A549 treated with ZK216348 at 1 μM for 4 hours (cell line): ENCODE measurements at places on chromosomes 3 and 15. TPM values are rescaled to one million over a fixed set of nuclear protein-coding genes. Genes with fewer than 3 reads are reported as not detected.

NLGN1 gene
- total RNA-seq: not detected in 5 replicates

NEO1 gene
- total RNA-seq: 27.2 to 40.5 TPM (median 34.8 TPM) in 5 replicates

CRABP1 gene
- total RNA-seq: 1.0 to 2.1 TPM (median 1.3 TPM) in 5 replicates

TNNC1 gene
- 0.87 to 2.3 TPM (median 1.2 TPM) in 5 replicates for total RNA-seq

SMCO1 gene
- total RNA-seq: not detected in 5 replicates

GOLGA8G gene
- total RNA-seq: not detected in 5 replicates

IGSF10 gene
- total RNA-seq: 0.25 to 0.72 TPM (median 0.54 TPM) in 5 replicates

TEX9 gene
- 2.7 to 5.3 TPM (median 5.0 TPM) in 5 replicates for total RNA-seq

STARD9 gene
- total RNA-seq: 1.2 to 2.2 TPM (median 1.8 TPM) in 5 replicates

OCA2 gene
- 0.11 to 0.34 TPM (median 0.15 TPM) in 5 replicates for total RNA-seq

PRRT3 gene
- total RNA-seq: 0.66 to 1.8 TPM (median 1.5 TPM) in 5 replicates

NR1I2 gene
- not detected in 5 replicates for total RNA-seq

PRICKLE2 gene
- 1.9 to 3.3 TPM (median 2.6 TPM) in 5 replicates for total RNA-seq

FBN1 gene
- 6.5 to 7.1 TPM (median 7.0 TPM) in 5 replicates for total RNA-seq

LRRC31 gene
- not detected in 5 replicates for total RNA-seq

MAN2A2 gene
- total RNA-seq: 18.6 to 36.4 TPM (median 31.3 TPM) in 5 replicates

CPB1 gene
- total RNA-seq: not detected in 5 replicates

ALPK3 gene
- total RNA-seq: 0.12 to 0.31 TPM (median 0.18 TPM) in 4 of 5 replicates, not detected in the other

KLHL40 gene
- total RNA-seq: not detected in 5 replicates

GOLGA6A gene
- 0.06 TPM in 1 of 5 replicates, not detected in the others for total RNA-seq

EOMES gene
- 0.59 to 1.0 TPM (median 0.87 TPM) in 5 replicates for total RNA-seq

CXCR6 gene
- total RNA-seq: not detected in 5 replicates

INSYN1 gene
- 0.61 to 2.2 TPM (median 1.6 TPM) in 5 replicates for total RNA-seq

USP50 gene
- not detected in 5 replicates for total RNA-seq

SUSD5 gene
- total RNA-seq: 2.3 to 4.2 TPM (median 3.1 TPM) in 5 replicates

OTOL1 gene
- not detected in 5 replicates for total RNA-seq

PLSCR5 gene
- not detected in 5 replicates for total RNA-seq

POPDC2 gene
- total RNA-seq: 0.13 to 0.73 TPM (median 0.37 TPM) in 4 of 5 replicates, not detected in the other

IGSF11 gene
- total RNA-seq: 2.7 to 6.4 TPM (median 4.9 TPM) in 5 replicates

CLEC3B gene
- 0.22 TPM in 1 of 5 replicates, not detected in the others for total RNA-seq

UBL7 gene
- total RNA-seq: 38.8 to 45.0 TPM (median 42.4 TPM) in 5 replicates

GOLGA6B gene
- 0.15 to 0.16 TPM in 2 of 5 replicates, not detected in the others for total RNA-seq

MAP1A gene
- 0.62 to 0.81 TPM (median 0.78 TPM) in 5 replicates for total RNA-seq

BFSP2 gene
- not detected in 5 replicates for total RNA-seq

UBAP1L gene
- total RNA-seq: 0.29 to 1.3 TPM (median 0.88 TPM) in 5 replicates

TEX55 gene
- total RNA-seq: not detected in 5 replicates

CCR2 gene
- not detected in 5 replicates for total RNA-seq

FBLN2 gene
- 1.5 to 3.1 TPM (median 2.2 TPM) in 5 replicates for total RNA-seq

ROBO2 gene
- total RNA-seq: not detected in 5 replicates

ISG20 gene
- total RNA-seq: 23.1 to 46.0 TPM (median 39.6 TPM) in 5 replicates

TRPM1 gene
- not detected in 5 replicates for total RNA-seq

GP9 gene
- total RNA-seq: not detected in 5 replicates

GP5 gene
- not detected in 5 replicates for total RNA-seq
